ENCODE measurements at places on chromosomes 1 and 21.

DNA sequence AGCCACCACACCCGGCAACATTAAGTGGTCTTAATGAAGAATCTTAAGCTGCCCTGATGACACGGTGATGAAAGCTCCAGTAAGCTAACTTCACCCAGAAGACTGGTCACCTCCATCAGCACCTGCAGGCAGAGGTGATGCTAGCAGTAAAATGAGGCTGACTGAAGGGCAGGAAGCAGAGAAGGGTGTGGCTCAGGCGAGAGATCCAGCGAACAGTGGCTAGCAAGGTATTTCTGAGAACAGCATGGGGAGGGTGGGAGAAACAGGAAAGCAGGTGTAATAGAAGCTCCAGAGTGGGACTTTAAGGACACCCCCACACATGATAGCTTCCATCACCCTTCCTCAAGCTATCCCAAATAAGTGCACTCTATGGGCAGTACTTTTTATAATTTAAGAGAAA is 15.9 kb upstream of the DISP1 start:
- no peak for DNase-seq

- no peak for DNase-seq
Observed at GRCh38 chr1:44368471-44369151, 13.6 kb upstream of the ERI3 start.

DNA sequence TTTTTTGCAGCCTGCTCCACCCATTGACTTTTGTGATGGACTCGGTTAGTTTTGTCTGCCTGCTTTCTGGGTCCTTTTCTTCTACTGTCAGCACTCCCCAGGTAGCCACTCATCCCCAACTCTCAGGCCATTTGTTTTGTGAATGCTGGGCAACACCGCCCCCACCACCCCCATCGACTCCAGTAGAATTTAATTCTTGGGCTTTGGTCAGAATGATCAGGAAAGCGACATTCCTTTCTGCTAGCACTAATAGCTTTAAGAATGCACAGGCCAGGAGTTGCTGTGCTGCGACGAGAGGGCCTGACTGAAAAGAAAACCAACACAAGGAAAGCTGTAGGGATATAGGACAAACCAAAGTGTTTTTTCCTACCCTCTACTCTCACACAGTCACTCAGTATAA is 144.4 kb downstream of the CDC7 start:
- no peak for DNase-seq

DNA sequence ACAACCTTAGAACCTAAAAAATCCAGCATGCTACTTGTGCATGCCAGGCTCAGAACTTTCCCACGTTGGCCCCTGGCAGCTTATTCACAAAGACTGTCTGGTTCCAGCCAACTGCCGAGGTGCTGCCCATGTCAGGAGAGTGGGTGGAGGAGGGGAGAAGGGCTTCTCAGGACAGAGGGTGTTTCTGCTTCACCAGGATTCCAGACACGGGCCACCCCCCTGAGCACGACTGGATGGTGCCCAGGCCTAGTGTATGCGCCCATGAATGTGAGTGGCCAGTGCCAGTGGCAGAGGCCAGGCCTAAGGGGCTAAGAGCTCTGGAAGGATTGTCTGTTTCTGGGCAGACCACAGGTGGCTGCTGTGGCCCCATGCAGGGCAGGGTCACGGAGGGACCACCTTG is 148.2 kb upstream of the COL6A1 start:
- peak; percentile 43 for DNase-seq

DNA sequence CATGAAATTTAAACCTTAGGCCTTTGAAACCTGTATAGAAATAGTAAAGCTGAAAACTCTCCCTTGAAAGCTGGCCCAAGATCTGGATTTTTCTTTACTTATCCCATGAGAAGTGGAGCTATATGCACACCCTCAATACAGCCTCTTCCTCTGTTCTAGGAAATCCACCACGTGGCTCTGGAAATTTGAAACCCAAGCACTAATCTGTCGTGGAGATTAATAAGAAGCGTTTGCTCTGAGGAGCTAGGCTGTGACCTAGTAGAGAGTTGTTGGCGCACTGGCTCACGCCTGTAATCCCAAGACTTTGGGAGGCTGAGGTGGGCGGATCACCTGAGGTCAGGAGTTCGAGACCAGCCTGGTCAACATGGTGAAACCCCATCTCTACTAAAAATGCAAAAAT is 291.3 kb upstream of the PLXNA2 start:
- DNase-seq, result no peak

DNA sequence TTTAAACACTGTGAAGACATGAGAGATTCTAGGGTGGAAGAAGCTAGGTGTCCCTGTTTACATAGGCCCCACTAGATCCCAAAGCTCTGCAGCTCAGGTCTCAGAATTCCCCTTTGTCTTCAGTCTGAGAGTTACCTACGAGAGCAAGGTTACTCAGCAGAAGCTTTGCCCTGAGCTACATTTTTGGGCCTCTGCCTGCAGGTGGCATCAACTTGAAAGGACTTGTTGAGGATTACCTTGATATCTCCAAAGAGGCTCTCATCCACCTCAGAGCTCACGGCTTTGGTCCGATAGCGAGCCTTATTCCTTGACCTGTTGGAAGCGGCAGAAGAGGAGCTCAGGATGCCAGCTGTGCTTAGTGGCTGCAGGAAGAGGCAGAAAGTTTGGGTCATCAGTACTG is 7.0 kb downstream of the CFAP45 start:
- no peak for DNase-seq

DNA sequence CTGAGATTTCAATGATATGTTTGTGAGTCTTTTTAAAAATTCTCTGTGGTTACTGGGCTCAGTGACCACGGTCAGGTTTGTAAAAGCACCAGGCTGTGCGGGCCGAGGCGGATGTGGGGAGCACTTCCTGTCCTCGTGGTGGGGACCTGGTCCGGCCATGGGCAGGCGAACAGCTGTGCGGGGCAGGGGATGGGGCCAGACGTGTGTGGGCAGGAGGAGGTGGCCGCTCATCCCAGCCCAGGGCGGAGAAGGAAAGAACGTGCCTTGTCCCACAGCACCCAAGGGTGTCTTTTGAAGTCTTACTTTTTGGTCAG is 5.2 kb upstream of the OXCT2 start:
- DNase-seq, result no peak

DNA sequence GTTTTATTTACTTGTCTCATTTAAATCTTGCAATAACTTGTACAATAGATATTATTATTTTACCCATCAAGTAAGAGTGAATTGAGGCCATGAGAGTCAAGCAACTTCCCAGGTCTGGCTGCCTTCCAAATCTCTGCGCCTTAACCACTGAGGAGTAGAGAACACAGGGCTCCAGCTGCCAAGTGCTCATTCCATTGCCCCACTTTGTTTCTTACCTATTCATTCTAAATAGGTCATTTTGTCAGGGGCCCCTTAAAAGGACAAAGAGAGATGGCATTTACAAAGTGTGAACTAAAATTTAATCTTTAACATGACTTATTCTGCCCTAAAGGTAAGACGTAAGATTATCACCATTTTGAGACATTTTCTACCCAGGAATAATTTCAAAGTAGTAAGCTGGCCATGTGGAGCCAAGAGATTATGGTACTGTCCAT is 3.5 kb downstream of the PPP1R15B start:
- peak; percentile 50 for DNase-seq

DNA sequence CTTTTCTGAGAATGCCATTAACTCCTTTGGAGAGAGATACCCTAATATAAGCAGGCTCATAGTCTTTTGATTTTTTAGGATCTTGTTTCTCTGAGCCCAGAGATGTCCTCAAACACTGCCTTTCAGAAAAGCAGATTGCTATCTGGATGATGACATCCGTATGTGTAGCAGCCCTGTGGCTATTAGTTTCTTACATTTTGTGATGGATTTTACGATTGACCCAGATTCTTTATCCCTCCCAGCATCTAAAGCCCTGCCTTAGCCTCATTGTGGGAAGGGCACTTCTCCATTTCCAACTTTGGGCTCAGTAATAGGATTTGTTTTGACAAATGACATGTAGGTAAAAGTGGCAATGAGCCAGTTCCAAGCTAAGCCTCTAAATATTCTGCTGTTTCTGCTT is 300.3 kb downstream of the TTLL7 start:
- no peak for DNase-seq

GRCh38 chr1:112866151-112866550 is 89.8 kb downstream of the SLC16A1 start:
- DNase-seq, result no peak

GRCh38 chr21:41425954-41426675 is at the start of gene MX1:
Gene MX1 (plus strand): TSS chr21:41426239. CDS start chr21:41432071, 5,832 bp downstream.
- DNase-seq, result peak; percentile 91

DNA sequence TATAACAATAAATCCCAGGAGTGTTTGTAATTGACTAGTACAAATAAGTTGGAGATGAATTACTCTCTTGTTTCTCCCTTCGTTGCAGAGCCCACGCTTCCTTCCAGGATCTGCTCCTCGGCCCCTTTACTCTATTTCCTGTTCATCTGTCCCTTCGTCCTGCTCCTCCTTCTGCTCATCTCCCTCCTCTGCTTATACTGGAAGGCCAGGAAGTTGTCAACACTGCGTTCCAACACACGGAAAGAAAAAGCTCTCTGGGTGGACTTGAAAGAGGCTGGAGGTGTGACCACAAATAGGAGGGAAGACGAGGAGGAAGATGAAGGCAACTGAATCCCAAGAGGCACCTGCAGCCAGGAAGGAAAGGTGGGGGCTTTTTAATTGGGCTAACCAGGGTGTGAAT is 26.4 kb upstream of the TTF2 start:
- no peak for DNase-seq

DNA sequence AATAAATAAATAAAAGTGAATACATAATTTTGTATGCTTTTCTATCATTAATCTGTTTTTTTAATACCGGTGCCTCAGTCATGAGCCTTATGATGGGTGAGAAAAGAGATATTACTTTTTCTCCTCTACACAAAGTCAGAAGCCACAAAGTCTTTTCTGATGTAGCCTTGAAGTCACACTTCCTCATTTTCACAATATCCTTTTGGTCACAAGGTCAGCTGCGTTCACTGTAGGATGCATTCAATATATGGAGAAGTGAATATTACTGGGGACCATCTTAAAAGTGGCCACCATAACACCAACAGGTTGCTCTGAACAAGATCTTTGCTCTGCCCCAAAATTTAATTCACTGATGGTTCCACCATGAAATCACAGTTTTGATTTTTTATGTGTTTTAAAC is 83.3 kb upstream of the TNR start:
- DNase-seq, result no peak

GRCh38 chr1:27543284-27543683 is 53.3 kb upstream of the WASF2 start:
- DNase-seq, result no peak

GRCh38 chr1:153617663-153618062 is 1.5 kb upstream of the S100A14 start:
- DNase-seq, result peak; percentile 91

DNA sequence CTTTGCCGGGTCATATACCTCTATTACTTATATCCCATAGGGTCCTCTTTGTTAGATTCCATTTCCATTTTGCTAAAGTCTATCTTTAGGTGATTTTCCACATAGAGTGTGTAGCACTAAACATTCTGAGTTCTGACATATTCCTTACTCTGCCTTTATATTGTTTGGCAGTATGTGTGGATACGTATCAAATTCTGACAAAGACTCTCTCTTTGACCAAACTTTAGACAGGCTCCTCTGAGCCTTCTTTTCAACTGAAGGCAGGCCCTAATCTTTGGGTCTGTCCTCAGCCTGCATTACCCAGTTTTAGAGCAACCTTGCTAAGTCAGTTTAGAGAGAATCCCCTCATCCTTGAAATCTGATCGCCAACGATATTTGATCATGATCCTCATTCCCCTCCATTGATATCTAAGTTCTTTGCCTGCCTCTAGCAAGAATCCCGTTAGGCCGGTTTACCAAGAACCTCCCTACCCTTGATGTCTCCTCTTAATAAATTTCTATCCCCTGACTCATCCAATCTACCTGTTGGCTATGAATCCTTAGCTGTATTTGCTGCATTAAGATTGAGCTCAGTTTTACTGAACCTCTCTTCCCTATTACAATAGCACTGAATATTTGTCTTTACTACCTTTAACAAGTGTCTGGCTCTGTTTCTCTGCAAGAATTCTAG is 10.4 kb upstream of the PPT1 start:
- DNase-seq, result no peak

DNA sequence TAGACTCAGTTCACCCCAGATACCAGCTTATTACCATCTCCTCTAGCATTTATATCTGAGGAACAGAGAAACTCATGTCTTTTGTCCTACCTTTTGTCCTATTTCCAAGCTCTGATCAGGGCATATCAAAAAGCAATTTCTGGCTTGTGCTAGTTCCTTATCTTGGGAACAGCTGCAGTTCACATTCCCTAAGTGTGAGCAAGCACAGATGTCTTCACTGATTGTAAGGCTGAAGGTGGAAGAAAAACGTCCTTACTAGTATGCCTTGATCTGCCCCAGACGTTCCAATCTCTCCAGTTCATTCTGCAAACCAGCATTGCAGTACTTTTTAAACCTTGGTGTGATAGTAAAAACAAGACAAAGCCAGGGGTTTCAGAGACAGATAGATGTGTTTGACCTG is 139.8 kb downstream of the NCAM2 start:
- no peak for DNase-seq
